Astrocyte of the spinal cord (primary cell): ENCODE measurements at places on chromosomes 12 and 14.

DNA sequence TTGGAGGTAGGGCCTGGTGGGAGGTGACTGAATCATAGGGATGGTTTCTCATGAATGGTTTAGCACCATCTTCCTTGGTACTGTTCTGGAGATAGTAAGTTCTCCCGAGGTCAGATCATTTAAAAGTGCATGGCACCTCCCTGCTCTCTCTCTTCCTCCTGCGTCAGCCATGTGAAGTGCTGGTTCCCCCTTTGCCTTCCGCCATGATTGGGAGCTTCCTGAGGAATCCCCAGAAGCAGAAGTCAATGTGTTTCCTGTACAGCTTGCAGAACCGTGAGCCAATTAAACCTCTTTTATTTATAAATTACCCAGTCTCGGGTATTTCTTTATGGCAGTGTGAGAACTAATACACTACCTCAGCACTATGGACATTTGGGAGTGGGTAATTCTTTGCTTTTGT lies 4.8 kb upstream of the LGMN start:
- no peak for DNase-seq

DNA sequence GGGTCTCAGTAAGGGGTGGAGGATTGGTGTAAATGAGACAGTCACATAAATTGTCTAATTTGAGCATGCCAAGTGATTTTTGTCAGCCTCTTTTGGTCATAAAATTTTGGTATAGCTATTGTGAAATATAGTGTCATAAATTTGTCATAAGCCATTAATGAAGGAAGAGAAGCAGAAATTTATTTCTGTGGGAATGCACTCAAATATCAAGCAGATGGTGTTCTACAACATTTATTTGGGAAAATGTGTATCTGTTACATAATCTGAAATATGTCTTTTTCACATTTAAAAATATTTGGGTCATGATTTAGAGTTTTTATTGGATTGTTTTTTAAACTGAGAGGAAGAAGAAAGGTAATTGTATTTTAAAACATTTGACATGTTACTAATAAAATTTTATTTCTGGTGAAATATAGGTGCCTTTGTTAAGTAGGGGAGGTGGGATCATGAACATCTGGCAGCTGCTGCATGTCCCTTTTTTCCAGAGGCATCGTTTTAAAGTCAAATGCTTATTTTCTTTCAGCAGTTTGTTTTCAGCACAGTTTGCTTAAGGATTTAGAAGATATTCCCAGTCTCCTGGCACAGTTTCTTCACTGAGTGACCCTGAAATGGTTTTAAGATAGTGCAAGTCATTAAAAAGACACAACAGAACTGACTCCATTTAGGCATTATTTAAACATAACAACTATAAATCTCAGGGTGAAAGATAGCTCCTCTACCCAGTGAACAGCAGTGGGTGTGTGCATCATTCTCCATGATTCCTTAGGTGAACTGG lies 371.7 kb downstream of the SNAPC1 start:
- no peak for DNase-seq

DNA sequence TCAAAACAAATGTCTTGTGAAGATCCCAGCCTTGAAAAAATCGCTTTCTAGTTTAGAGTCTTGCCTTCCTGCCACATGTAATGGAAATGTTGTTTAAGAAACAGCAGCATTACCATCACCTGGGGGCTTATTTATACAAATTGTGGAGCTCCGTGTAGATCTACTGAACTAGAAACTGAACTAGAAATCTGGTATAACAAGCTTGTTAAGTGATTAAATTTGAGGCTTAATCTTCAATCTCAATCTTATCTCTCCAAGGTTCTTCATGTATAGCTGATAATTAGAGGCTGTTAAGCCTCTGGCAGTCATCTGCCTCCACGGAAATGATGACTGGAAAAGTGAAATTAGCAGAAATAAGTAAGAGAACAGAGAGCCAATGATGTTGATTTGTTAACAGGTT lies 92.0 kb upstream of the FGD4 start:
- DNase-seq: no peak

DNA sequence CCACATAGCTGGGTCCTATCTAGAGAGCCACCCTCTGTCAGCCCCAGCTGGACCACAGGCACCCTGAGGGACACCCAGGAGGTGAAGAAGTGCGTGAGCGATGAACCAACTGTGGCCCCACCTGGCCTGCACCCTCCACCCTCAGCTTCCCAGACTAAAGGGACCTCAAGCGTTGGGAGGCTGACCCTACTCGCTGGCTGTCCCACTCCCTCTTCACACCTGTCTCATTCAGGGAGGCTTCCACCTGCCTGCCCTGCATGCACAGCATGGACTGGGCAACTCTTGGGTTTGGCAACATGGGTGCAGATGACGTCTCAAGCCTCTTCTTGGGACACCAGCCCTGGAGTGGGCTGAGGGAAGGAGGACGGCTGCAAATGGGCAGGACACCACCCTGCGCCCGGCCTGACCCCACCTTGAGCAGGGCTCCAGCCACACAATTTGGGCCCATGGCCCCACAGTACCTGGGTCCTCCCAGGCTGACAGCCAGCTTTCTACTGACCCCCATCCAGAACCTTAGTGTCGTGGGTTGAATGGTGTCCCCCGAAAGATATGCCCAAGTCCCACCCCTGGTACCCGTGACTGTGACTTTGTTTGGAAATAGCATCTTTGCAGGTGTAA lies 2.1 kb downstream of the TMEM179 start:
- no peak for DNase-seq

DNA sequence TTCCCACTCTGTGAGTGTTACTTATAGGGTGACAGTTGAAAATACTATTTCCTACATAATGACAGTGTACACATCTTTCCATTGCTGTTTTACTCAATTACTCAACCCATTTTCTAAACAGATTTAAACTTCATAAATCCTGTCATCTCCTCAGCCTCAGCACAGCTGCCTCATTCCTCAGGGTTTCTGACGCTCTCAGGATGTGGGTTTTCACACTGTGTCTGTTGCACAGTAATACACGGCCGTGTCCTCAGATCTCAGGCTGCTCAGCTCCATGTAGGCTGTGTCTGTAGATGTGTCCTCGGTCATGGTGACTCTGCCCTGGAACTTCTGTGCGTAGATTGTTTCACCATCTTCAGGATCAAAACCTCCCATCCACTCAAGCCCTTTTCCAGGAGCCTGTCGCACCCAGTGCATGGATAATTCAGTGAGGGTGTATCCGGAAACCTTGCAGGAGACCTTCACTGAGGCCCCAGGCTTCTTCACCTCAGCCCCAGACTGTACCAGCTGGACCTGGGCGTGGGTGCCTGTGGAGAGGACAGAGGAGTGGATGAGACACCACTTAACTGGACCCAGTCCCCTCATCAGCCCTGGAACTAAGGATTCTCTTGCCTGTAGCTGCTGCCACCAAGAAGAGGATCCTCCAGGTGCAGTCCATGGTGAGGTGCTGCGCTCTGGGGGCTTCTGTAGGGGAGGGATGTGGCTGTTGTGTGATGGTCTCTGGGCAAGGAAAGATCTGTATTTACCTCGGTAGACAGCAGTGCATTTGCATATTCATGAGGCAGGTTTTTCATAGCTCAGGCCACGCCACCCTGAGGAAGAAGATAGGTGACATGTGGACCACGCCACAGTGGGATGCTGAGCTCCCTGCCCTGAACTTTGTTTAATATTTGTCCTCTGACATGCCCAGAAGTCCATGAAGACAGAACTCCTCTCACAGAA lies 750.2 kb downstream of the TMEM121 start:
- DNase-seq: no peak
